ENCODE measurements at places on chromosomes 7 and 10. TPM values are rescaled to one million over a fixed set of nuclear protein-coding genes. Genes with fewer than 3 reads are reported as not detected.

- no peak for DNase-seq
Measured at GRCh38 chr7:119935418-119936025, 337.5 kb upstream of the KCND2 start.

- no peak for DNase-seq
Measured at GRCh38 chr7:121116396-121116795, 127.9 kb downstream of the CPED1 start.

DNA sequence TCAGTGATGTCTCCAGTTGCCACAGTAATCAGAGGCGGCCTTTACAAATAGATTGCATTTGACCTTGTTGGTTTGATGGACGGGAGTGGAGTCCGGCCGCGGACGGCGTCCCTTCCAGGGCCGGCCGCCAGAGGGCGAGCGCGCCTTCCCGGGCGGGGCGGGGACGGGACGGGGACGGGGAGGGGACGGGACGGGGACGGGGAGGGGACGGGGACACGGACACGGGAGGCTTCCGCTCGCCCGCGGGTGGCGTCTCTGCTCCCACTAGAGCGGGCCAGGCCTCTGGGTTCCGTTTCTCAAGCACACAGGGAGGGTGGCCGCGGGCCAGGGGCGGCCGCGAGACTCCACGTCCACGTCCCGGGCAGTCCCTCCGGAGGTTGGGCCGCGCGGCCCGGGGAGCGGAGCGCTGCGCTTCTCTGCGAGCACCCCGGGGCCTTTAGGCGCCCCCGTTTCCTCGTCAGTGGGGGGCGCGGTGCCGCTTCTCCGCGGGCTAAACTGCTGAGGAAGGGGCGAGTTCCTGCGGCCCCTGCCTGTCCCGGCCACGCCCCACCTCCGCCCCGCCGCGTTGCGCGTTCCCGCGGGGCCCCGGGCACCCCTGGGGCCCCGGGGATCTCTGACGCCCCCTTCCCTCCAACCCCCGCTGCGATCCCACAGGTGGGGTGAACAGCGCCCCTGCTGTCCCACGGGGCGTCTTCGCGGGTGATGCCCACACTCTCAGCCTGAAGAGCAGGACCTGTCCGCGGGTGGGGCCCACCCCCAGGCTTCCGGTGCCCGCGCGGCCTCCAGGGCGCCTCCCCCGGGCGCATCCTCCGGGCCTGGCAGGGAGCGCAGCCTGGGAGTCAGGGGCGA, 84.2 kb upstream of the MKI67 start:
- peak; percentile 78 for DNase-seq

DNA sequence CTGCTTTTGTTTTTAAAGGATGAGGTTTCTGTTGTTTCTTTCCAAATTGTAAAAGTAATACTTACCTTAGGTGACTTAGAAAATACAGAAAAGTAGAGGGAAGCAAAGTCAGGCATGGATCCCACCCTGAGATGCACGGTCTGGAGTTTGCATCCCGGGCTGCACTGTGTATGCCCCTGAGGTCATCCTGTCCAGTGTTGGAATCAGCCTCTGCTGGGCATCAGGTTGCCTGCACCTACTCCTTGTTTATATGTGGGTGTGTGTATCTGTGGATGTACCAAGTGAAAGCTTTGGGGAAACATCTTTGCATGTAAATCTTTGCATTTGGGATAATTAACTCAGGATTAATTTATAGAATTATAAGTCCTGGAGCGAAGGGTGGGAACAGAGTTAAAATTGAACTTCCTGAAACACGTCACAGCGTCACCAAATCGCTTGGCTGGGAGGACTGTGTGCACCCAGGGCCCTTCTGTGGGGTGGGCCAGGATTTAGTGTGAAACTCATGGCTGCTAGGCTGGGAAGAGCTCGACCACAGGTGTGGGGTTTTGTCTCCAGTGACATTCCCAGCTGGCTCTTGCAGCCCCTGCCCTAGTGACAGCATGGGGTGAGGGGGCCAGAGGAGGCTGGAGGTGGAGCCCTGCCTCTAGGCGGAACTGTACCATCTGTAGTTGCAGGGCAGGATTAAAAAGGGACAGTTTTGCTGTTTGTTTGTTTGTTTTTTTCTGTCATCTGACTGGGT, 27.9 kb downstream of the GTF2IRD1 start:
- no peak for DNase-seq

- no peak for DNase-seq
Measured at GRCh38 chr10:76245951-76246495, 814.6 kb downstream of the LRMDA start.

- no peak for DNase-seq
Measured at GRCh38 chr7:107934991-107935770, 44.2 kb downstream of the DLD start.

Gene IFIT5
- 3.8 TPM for total RNA-seq

Gene LRRC18
- not detected for total RNA-seq

Data from left lobe of liver (tissue), 2 donors.